ENCODE measurements at places on chromosomes 4 and X.

GRCh38 chr4:3835527-3836405 is 69.6 kb downstream of the ADRA2C start:
- DNase-seq: no peak

DNA sequence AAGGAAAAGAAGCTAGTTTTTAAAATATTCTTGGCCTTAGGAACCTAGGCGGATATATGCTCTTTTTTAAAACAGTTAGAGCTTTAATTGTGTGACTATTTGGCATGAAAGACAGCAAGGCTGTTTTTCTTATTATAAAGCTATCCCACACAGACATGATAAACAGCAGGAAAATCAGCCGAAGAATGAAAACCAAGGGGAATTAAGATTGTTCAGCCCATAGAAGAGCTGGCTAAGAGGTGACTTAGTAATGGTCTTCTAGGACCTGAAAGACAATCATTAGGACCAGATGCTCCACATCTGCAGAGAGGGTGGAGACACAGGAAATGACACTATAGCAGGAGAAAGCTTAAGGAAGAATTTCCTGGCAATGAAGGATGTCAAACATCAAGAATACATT is 171.4 kb upstream of the NRK start:
- no peak for DNase-seq

DNA sequence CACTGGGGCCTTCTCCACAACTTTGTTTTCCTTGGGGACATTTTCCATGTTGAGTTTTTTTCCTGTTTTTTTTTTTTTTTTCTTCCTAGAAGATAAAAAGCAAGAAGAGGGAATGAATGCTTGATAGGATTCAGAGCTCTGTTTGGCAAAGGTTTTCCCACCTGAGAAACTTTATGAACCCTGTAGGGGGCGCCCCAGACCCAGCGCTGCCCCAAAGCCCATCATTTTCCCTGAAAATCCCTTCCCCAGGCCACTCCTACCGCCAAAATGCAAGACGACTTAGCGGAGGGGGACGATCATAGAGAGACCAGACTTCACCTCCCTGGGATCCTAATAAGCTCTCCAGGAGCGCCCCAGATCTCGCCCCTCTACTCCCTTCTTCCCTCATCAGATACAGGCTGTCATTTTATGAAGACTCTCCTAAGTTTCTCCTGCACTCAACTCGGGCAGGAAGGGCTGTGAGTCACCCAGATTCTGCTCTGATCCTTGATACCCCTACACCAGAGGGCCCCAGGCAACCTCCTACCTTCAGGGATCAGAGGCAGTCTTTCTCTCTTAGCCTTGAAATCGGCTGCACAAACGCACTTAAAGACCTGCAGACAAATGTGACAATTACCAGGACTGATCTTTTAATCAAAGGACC is 1.4 kb downstream of the BEX5 start:
- DNase-seq: no peak

DNA sequence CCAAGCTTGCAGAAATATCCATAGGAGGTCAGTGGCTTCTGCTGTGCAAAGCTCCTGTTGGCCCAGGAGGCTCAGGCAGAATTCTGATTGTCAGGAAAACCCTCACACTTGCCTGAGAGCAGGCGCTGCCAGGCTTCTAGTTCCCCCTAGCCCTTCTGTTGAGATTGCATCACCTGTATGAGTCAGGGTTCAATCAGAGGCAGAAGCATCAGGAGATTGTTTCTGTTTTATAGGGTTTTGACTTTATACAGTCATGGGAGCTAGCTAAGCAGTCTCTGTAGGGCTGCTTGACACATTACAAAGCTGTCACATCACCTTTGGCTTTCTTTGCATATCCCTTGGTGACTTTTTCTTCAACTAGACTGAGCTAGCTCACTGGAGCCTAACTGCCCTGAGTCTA is 27.8 kb downstream of the DIPK2B start:
- no peak for DNase-seq

DNA sequence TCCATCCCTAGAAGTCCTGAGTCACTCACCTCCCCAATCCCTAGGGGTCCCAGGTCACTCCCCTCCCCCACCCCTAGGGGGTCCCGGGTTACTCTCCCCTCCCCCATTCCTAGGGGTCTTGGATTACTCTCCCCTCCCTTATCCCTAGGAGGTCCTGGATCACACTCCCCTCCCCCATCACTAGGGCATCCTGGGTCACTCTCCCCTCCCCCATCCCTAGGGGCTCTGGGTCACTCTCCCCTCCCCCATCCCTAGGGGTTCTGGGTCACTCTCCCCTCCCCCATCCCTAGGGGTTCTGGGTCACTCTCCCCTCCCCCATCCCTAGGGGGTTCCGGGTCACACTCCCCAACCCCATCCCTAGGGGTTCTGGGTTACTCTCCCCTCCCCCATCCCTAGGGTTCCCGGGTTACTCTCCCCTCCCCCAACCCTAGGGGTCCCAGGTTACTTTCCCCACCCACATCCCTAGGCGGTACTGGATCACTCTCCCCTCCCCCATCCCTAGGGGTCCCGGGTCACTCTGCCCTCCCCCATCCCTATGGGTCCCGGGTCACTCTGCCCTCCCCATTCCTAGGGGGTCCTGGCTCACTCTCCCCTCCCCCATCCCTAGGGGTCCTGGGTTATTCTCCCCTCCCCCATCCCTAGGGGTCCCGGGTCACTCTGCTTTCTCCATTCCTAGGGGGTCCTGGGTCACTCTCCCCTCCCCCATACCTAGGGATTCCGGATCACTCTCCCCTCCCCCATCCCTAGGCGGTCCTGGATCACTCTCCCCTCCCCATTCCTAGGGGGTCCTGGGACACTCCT is 2.1 kb downstream of the ASMTL start:
- DNase-seq: no peak

DNA sequence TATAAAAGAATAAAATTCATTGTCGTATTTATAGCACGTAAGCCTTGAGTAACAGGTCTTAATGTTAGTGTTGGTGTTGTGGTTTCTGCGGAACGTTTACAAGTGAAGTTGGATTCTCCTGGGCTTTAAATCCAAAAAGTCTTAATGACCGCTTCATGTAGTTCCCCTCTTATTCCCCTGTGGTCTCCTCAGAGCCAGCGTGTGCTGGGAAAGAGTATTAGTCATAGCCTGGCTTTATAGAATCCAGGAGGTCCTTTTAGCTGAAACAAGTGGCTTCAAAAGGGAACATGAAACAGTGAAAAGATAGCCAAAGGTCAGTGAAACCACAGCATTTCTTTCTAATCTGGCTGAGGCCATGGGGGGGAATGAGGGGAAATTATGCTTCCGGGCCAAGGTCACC is 79.1 kb downstream of the CLCN4 start:
- DNase-seq: no peak

DNA sequence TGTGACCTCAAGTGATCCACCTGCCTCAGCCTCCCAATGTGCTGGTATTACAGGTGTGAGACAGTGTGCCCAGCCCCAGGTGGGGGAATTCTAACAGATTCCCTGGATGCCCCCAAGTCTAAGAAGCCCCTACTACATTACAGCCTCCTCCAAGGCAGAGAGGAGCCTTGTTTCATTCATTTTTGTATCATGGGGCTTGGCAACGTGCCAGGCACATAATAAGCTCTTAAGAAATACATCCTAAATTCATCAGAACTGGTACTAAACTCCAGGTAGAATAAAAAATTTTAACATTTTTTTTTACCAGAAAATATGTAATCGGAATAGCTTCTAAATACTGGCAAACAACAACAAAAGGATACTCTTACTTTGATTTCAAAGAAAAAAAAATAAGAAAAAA is 127.1 kb downstream of the CHIC2 start:
- DNase-seq: no peak

DNA sequence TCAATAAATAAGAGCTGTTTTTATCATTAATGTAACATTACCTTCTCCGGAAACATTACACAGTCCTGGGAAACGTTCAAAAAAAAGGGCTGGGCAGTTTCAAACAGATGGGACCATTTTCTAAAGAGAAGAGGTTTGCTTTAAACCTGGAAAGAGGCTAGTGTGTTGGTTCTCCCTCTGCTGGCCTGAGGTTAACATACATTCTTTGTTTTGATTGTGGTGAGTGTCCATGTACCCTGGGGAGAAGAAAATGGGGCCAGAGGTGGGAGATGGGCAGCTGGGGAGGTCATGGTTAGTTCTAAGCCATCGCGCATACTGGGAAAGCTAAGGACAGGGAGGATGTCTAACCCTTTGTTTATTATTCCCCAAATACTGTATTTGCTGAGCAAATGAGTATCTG is 194.7 kb downstream of the CPEB2 start:
- no peak for DNase-seq

- DNase-seq: no peak
These were observed 496.6 kb downstream of the STIM2 start for GRCh38 chr4:27357283-27357682.

- no peak for DNase-seq
These were observed 49.5 kb downstream of the STX18 start for GRCh38 chr4:4492161-4492847.

GRCh38 chrX:44747969-44748368 is 95.9 kb upstream of the DUSP21 start:
- DNase-seq: no peak

GRCh38 chr4:99395595-99396364 is 39.4 kb downstream of the ADH7 start:
- no peak for DNase-seq

- no peak for DNase-seq
These were observed 81.2 kb downstream of the TMEM144 start for GRCh38 chr4:158291334-158292055.

DNA sequence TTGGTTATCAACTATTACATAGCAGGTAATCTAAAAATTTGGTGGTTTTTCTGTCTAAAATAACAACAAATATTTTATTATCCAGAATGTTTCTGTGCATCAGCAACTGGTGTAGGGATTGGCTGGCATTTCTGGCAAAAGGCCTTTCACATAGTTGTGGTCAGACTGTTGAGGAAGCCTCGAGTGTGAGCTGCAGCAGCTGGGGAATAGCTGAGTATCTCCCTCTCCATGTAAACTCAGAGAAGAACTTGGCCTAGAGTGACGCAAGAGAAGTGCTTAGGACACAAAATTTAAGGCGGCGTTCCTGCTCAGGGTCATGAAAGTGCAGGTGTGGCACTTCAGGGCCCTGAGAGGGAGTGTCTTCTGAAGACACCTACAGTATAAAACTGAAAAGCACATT is 558.9 kb downstream of the SPOCK3 start:
- DNase-seq: no peak

All from activated naive CD4-positive, alpha-beta T cell treated with anti-CD3 and anti-CD28 coated beads, Interleukin-2, amount 50 U/mL, for 16 hours (primary cell).